Activated CD8-positive, alpha-beta memory T cell treated with anti-CD3 and anti-CD28 coated beads for 4 hours (primary cell): ENCODE measurements at places on chromosomes 16 and 17.

GRCh38 chr16:25065899-25066298, 45.6 kb upstream of the LCMT1 start:
- no peak for DNase-seq

GRCh38 chr17:76820561-76820960, 47.6 kb upstream of the MGAT5B start:
- DNase-seq, result no peak

DNA sequence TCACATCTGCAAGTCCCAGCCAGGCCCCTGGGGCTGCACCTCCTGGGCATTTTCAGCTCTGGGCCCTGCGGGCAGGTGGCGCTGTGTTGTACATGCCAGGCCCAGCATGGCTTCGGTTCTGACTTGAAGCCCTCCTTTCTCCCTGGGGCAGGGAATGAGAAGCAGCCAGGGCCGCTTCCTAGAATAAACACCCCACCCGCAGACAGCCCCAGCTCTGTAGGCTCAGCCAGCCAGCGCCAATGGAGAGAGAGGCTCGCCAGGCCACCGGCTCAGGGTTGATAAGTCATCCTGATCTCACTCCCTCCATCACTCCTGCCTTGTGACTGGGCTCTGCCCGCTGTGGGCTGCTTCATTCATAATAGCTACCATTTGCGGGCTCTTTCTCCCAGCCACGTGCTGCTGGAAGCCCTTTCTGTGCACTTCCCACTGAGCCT, 6.0 kb upstream of the GLIS2 start:
- no peak for DNase-seq

DNA sequence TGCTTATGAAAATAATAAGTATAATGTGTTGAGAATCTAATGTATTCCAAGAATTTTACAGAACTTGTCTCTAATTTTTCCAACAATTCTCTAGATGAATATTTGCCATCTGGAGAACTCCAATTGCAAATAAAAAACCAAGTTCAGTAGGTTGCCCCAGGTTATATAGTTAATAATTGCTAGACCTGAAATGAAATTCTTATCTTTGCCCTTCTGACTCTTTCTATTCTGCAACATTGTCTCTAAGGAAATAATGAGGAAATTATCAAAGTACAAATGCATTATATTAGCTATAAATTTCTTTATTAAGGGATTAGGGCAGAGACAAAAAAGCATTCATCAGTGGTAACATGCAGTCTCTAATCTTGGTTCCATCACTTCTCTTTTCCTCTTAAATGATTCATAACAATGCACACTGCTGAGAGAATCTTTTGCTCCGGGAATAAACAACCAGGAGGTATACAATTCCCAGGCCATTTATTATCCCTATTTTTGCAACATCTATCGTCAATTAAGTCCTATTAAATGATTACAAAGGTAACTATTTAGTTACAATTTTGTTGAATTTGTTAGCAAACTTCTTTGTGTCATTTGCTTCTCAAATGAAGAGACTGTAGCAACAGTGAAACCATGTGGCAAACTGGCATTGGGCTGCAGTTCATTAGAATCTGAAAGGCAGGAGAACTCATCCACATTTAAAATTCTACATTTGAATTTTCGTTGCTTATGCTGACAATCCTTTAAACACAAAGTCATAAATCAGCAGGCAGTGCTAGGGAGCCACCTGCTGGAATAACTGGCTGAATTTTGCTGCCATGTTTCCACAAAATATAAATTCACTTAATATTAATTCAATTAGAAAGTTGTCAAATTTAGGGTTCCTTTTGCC, 349.6 kb downstream of the KIF2B start:
- DNase-seq, result no peak

DNA sequence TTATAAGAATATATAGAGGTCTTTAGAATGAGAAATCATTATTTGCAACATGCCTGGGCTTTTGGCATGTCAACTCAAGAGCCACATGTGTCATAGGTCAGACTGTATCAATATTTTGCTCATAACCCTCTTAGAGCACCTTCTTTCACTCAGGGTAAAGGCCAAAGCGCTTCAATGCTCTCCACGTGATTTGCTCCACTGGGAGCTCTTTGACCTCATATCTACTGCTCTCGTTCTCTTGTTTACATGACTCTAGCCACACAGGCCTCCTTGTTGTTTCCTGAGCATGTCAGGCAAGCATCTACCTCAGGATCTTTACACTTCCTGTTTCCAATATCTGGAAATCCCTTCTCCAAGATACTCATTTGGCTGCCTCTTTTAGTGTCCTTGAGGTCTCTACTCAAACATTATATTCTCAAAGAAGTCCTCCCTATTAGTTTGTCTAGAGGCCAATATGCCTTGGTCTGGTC, 148.4 kb downstream of the TOX3 start:
- no peak for DNase-seq

DNA sequence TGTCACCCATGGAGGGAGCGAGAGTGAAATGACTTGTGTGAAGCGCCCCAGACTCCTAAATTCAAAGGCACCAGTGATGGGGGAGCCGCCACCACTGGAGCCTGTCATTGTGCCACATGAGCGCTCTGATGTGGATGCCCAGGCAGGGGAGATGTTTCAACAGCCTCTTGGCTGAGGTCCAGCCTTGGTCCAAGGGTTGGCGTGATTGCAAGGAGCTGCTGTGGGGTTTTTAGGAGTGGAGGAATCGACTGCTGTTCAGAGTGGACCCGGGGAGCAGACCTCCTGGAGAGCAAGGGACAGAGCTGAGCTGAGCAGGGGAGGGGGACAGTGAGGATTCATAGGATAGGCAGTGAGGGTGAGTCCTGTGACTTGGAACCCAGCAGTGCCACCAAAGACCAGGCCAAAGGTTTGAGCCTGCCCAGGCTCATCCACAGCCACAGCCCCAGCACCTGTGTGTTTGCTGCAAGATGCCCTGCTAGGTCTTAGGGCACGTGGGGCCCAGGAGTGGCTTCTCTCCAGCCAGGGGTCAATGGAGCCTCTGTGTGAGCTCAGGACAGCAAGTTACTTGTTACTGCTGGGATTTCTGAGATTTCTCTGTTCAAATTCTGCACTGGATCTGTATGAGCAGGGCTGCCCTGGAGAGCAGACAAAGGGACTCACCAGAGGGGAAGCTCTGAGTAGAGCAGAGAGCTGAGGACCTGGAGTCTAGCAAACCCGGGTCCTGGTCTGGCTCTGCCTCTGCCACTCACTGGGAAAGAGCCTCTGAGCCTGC, 20.3 kb downstream of the RHBDL3 start:
- DNase-seq, result no peak

- DNase-seq, result peak; percentile 39
Measured at GRCh38 chr16:3503523-3503922, 2.7 kb downstream of the CLUAP1 start.

DNA sequence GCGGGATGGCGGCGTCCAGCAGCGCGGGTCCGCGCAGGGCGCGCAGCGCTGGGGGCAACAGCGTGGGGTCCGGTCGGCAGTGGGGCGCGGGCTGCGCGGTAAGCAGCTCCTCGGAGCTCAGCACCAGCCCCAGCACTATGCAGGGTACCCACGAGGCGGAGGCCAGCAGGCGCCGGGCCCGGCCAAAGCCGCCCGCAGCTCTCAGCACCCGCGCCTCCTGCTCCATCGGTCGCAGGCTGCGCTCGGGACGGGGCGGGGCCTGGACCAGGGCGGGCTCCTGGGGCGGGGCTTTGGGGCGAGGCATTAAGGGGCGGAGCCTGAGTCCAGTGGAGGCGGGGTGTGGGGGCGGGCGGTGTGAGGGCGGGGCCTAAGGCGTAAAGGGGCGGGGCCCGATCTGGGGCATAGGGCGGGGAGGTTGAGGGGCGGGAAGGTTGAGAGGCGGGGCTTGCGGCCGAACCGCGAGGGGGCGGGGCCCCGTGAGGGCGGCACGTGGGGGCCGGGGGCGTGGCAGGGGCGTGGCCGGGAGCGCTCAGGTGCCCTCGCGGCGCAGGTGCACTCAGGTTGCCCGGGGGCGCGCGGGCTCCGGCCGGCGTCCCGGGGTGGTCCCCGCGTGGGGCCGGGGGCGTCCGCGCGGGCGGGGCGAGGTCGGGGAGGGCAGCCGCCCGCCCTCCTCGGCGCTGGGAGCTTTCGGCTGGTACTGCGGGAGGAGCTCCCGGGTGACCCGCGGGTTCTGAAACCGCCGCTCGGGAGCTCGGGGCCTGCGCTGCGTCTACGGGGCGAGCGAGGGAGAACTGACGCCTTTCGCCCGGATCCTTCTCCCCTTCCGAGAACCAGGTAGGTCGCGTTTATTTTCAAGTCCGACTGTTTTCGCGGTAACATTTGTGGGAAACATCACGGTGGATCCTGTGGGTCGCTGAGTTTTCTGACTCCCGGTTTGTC, 1.4 kb upstream of the SLC22A31 start:
- DNase-seq, result peak; percentile 36
